ENCODE measurements at places on chromosomes 7 and 10.

- H3K27me3 ChIP-seq: peaks cover 8% of the 10 kb centered on the region
- DNase-seq: no peak
- no peak overlapping the region for H3K27ac ChIP-seq
- H3K4me1 ChIP-seq: peaks cover 13% of the 10 kb centered on the region
- no peak overlapping the region for H3K4me3 ChIP-seq
Measured at GRCh38 chr7:75644589-75644988, 94.2 kb downstream of the HIP1 start.

- peak; percentile 72 for DNase-seq
- H3K36me3 ChIP-seq: no peaks in the 10 kb centered on the region
- H3K4me1 ChIP-seq: peaks cover 16% of the 10 kb centered on the region
- H3K4me3 ChIP-seq: peak overlapping the region; percentile 60
Measured at GRCh38 chr10:43322769-43323168, 48.7 kb upstream of the FXYD4 start.

- H3K4me1 ChIP-seq: no peaks in the 10 kb centered on the region
- H3K27ac ChIP-seq: no peak overlapping the region
- H3K27me3 ChIP-seq: no peaks in the 10 kb centered on the region
- DNase-seq: no peak
Measured at GRCh38 chr7:157981778-157982177, 605.8 kb downstream of the PTPRN2 start.

- H3K4me1 ChIP-seq: peaks cover 15% of the 10 kb centered on the region
- no peaks in the 10 kb centered on the region for H3K36me3 ChIP-seq
- no peak overlapping the region for H3K27ac ChIP-seq
- H3K27me3 ChIP-seq: peaks cover 2% of the 10 kb centered on the region
- DNase-seq: peak; percentile 6
Measured at GRCh38 chr7:142478479-142479220, 220.8 kb upstream of the PRSS58 start.

DNA sequence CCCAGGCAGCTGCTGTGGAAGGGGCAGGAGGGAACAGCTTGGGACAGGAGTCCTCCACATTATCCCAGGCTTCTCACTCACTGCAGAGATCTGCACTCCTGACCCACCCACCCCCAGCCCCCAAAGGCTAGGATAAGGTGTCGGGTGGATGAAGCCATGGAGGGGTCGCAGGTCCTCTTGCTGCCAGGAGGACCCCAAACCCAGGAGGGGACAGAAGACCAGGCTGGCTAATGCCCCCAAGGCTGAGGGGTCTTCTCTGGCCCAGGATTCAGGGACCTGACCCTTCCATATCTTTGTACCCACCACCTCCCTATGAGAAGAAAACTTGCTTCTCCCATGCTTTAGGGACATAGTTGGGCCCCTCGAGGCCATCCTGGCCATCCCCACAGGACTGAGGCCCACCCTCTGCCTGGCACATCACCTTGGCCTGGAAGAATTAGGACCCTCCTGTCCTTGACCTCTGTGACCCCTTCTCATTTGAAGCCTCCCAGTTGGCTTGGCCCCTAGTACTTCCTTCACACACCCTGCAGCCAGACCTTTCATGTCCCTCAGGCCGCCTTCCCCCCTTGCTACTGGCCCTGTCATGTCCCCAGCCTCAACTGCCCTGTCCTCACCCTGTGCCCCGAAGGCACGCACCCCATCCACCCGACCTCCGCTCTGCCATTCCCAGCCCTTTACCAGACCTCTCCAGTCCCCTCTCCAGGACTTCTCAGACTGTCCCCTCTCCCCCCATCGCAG is 21.6 kb downstream of the KCNH2 start:
- no peaks in the 10 kb centered on the region for H3K36me3 ChIP-seq
- DNase-seq: no peak
- no peak overlapping the region for H3K4me3 ChIP-seq
- no peaks in the 10 kb centered on the region for H3K4me1 ChIP-seq

- H3K4me3 ChIP-seq: peak overlapping the region; percentile 90
- peaks cover 59% of the 10 kb centered on the region for H3K4me1 ChIP-seq
- DNase-seq: peak; percentile 49
- peak overlapping the region; percentile 95 for H3K27ac ChIP-seq
- H3K36me3 ChIP-seq: no peaks in the 10 kb centered on the region
Measured at GRCh38 chr10:91796331-91797047, 1.7 kb upstream of the TNKS2 start.

DNA sequence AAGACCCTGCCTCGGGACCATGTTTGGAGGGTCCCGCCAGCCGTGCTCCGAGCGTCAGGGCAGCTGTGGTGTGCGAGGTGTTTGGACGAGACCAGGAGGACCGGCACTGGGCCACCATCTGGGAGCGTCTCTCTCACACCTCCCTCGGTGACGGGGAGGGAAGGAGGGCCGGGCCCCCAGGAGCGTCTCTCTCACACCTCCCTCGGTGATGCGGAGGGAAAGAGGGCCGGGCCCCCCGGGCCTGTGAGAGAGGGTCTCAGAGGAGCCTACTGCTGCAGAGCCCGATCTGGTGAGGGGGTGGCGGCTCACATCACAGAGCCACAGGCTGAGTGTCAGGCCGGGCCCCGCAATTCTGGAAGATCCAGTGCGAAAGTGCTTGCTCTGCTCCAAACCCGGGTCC is 65.8 kb upstream of the CFAP46 start:
- no peak for DNase-seq
- no peaks in the 10 kb centered on the region for H3K4me1 ChIP-seq
- no peaks in the 10 kb centered on the region for H3K36me3 ChIP-seq
- H3K27ac ChIP-seq: no peak overlapping the region

GRCh38 chr10:52965509-52965908 is 192.9 kb upstream of the MBL2 start:
- H3K4me3 ChIP-seq: no peak overlapping the region
- no peak overlapping the region for H3K27ac ChIP-seq
- no peaks in the 10 kb centered on the region for H3K4me1 ChIP-seq
- no peak for DNase-seq
- H3K27me3 ChIP-seq: no peaks in the 10 kb centered on the region

GRCh38 chr7:28939844-28940544 is 18.1 kb downstream of the TRIL start:
- DNase-seq: no peak
- H3K27ac ChIP-seq: no peak overlapping the region
- no peaks in the 10 kb centered on the region for H3K4me1 ChIP-seq
- H3K27me3 ChIP-seq: peaks cover 10% of the 10 kb centered on the region
- no peaks in the 10 kb centered on the region for H3K36me3 ChIP-seq
- H3K4me3 ChIP-seq: no peak overlapping the region

DNA sequence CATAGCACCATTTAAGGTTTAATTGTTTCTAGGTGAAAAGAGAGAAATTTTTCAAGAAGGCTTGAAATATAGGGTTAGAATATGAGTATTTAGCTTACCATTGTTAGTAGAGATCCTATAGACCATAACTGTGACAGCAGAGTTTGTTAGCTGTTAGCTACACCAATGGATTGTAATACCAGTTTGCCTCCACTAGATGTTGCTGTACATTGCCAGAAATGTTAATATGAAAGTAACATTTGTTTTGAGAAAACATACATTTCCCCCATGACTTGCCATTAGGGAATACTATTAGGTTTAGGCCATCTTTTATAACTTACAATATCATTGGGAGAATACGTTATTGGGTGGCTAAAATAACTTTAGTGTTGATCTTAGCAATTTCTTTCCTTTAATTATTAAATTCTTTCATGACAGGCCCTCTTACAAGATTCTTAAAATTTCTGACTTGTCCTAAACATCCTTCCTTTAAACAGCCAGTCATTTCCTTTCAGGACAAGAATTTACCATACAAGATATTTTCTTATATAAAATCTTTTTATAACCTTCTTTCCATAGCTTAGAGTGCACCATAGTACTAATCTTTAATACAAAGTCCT is 39.5 kb downstream of the ZNF117 start:
- no peaks in the 10 kb centered on the region for H3K36me3 ChIP-seq
- H3K27me3 ChIP-seq: peaks cover 6% of the 10 kb centered on the region
- no peak overlapping the region for H3K27ac ChIP-seq
- peaks cover 2% of the 10 kb centered on the region for H3K4me1 ChIP-seq
- DNase-seq: peak; percentile 20

DNA sequence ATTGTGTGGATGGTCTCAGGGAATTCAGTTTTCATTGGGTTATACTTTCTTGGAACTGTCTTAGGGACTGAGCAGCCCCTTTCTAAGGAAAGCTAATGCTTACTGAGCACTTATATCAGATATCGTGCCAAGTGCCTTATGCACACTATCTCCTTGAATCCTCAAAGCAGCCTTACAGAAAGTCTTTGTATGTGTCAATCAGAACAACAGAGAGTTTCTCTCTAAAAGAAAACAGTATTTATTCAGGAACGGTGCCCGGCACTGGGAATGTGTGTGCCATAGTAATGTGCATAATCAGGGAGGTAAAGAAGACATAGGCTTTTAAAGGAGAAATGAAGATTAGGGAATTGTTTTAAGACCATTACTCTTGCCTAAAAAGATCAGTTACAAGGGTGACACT is 17.3 kb downstream of the ANTXRL start:
- peaks cover 3% of the 10 kb centered on the region for H3K27me3 ChIP-seq
- no peaks in the 10 kb centered on the region for H3K4me1 ChIP-seq
- H3K4me3 ChIP-seq: no peak overlapping the region
- DNase-seq: no peak

DNA sequence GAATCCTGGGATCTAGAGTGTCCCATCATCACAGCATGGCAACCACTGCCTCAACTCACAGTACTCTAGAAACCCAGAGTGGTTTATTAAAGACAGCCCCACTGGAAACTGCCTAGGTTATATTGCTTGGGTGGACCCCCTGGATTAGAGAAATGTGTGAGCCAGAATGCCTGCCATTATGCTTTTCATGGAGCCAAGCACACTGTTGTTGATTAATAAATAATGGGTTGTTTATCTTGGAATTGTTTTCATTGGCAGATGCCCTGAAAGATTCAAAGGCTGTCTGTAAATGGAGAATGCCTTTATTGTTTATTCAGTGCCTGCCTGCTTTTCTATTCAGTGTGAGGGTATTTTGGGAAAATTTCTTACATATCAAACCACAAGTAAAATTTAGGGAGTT is 52.1 kb downstream of the GNAI1 start:
- no peak overlapping the region for H3K4me3 ChIP-seq
- H3K27ac ChIP-seq: no peak overlapping the region
- no peaks in the 10 kb centered on the region for H3K36me3 ChIP-seq
- H3K4me1 ChIP-seq: no peaks in the 10 kb centered on the region
- H3K27me3 ChIP-seq: no peaks in the 10 kb centered on the region
- no peak for DNase-seq

GRCh38 chr10:93701866-93702209 is 554 bp downstream of the FRA10AC1 start:
- peaks cover 1% of the 10 kb centered on the region for H3K27me3 ChIP-seq

GRCh38 chr7:130951303-130951975 is 217.4 kb upstream of the KLF14 start:
- no peak overlapping the region for H3K4me3 ChIP-seq
- H3K27ac ChIP-seq: no peak overlapping the region
- H3K4me1 ChIP-seq: peaks cover 38% of the 10 kb centered on the region
- no peak for DNase-seq

- DNase-seq: no peak
- peak within 1 kb of the TSS; percentile 1 for H3K4me3 ChIP-seq
- peaks cover 25% of the 10 kb centered on the region for H3K27me3 ChIP-seq
- H3K4me1 ChIP-seq: peaks cover 6% of the 10 kb centered on the region
- H3K36me3 ChIP-seq: no peaks in the 10 kb centered on the region
Measured at GRCh38 chr10:93993782-93994437, at the start of gene PLCE1. TSS of gene PLCE1 (plus strand) at chr10:93993931. CDS start at chr10:94031047, 37,116 bp downstream.

DNA sequence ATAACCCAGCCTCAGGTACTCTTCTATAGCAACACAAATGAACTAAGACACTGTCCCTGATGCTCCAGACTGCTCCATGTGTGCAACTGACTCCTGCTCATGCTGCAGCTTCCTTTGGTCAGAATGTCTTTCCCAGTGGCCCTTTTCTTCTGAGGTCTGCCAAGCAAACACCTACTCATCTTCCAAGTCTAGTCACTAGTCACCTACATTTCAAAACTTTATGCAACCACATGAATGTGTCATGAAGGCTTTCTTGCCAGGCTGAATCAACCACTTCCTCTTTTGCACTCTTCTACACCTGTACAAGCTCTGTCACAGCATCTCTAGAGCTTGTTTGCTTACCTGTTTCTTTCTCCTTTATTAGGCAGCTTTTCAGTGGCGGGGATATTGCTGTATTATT is 75.8 kb downstream of the LSMEM1 start:
- no peak overlapping the region for H3K27ac ChIP-seq
- no peak for DNase-seq
- no peaks in the 10 kb centered on the region for H3K36me3 ChIP-seq
- no peaks in the 10 kb centered on the region for H3K4me1 ChIP-seq

DNA sequence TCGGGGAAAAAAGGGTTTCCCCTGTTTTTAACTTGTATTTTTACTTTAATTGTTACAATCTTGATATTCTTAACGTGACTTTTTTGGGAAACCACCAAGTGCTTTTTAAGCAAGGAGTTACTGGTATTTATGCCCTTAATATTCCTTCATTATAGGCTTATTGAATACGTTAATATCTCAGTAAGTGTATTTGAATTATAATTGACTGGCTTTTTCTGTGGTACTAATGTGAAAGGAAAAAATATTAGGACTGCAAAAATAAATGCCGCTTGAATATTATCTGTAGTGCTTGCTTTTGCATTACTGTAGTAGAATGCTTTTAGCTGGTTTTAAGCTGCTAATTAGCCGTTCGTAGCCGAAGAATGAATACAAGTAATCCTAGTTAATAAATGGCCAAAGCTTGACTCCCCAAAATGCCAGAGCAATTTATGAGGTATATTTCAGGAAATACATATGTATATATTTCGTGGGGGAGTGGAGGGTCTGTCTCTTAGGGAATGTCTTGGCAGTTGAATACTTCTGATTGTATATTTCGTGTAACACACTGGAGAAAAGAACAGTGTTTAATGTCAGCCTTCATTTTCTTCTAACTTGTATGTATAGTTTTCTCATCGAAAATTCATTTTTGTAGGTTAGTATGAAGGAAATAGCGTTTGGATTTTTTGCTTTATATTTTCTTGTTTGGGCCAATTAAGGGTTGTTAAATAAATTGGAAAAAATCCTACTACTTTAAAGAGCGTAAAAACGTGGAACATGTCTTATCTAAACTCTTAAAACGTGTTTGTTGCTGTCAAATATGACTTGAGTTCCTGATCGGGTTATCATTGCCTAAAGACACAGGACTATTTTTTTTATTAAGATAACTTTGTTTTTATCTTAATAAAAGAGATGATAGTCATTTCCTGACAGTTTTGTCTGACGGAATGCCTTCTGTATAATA is 1.5 kb downstream of the PDCD4 start:
- H3K36me3 ChIP-seq: peaks cover 5% of the 10 kb centered on the region
- DNase-seq: no peak
- peak overlapping the region; percentile 97 for H3K4me3 ChIP-seq
- peaks cover 61% of the 10 kb centered on the region for H3K4me1 ChIP-seq
